CD4-positive, alpha-beta T cell (primary cell): ENCODE measurements at places on chromosomes 6 and 20.

DNA sequence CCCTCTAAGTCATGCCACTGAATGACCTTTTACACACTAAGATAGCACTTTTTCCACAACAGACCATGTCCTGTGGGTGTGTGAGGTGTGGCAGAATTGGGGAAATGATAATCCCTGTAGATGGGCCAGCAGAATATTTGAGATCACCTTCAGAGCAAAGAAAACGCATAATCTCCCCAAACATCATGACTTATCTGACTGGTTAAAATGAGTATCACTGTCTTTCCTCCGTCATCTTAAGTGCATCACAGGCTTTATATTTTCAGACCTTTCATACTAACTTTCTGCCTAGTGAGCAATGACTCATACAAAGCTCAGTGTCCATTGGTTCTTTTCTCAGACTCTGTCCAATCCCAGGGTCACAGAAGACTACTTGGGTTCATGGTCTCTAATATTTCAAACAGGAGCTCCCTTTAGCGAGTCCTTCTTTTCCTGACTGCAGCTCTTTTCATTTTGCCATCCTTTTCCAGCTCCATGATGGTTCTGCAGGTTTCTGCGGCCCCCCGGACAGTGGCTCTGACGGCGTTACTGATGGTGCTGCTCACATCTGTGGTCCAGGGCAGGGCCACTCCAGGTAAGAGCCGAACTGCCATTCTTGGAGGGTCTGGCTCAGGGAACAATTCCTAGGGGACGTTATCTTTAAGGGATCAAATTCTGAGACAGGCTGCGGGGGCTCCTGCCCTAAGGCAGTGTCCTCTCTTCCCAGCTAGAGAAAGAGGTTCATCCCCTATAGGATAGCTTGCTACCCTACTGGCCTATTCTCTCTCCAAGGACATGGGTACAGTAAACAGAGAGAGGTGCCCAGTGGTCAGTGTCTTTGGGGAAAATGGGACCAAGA lies at the start of gene HLA-DPB1:
Gene HLA-DPB1, plus strand, starts transcription at position 423 of the 838 bp plus-strand sequence. Its CDS starts 52 bp downstream, at position 475.
- DNase-seq, result no peak

- no peak for DNase-seq
These were observed 369.0 kb downstream of the DOK5 start for GRCh38 chr20:54844346-54844745.

DNA sequence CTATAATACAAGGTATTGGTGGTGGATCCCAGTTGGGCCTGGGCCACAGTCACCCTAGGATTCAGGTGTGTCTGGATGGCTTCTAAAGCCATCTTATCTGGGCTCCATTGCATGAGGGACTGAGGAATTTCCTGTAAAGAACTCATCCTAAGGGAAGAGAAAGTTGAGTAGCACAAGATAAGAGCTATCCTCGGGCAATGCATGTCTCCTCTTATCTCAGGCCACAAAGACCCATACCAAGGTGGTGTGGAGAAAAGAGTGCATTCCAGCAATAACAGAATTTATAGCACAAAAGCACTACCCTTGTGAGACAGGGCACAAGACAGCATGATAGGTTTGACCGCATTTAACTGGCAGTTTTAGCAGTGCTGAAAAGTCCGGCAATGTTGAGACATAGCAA lies 14.3 kb upstream of the MTRF1L start:
- DNase-seq, result no peak

- DNase-seq, result no peak
These were observed 90.5 kb upstream of the TBX18 start for GRCh38 chr6:84854811-84855400.

DNA sequence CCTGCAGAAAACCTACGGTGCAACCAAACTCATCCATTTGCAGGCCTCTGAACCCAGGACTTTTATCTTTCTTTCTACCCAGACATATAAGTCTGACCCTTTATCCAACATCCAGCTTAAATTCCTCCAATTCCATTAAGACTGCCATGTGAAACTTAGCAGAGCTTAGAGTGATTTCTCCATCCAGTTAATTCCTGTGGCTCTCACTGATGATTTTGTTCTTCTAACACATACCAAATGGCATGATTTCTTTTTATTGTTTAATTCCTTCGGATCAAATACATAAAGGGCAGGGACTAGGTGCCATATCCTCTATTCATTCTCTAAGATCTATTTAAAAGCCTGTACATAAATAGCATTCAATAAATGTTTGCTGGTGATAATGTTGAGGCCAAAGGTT lies 92.9 kb downstream of the TASP1 start:
- DNase-seq, result no peak

DNA sequence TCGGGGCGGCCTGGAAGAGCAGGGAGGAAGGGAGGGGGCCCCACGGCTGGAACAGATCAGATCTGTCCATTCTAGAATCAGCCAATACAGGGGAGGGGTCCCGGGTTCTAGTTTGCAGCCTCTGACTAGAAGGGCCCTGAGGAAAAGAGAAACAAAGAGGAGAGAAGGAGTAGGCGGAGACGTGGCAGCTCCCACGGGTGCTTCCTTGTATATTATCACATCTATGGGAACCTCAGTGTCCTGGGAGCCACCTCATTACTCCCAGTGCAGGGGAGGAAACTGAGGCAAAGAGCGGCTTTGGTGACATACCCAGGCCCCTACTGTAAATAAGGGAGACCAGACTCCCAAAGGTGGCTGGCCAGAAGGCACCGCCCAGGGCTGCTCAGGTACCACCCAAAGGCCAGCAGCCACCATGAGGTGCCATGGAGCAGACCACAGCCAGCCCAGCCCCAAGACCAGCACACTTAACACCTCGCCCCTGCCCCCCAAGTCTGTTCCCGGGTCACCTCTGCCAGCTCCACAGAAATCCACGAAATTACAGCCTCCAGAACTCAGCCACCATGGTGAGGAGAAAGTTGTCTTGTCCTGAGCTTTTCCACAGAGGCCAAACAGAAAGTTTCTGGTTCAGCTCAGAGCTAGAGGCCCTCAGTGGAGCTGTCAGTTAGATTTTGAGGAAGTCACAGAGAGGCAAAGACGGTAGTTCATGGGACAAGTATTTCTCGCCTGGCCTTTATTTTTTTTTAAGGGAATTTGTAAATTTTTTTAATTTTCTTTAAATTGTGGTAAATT lies 2.1 kb downstream of the ZC3H12D start:
- no peak for DNase-seq

GRCh38 chr20:47280228-47280627 lies 76.3 kb downstream of the ZMYND8 start:
- no peak for DNase-seq

- no peak for DNase-seq
These were observed 54.6 kb upstream of the UBR2 start for GRCh38 chr6:42509256-42509655.

DNA sequence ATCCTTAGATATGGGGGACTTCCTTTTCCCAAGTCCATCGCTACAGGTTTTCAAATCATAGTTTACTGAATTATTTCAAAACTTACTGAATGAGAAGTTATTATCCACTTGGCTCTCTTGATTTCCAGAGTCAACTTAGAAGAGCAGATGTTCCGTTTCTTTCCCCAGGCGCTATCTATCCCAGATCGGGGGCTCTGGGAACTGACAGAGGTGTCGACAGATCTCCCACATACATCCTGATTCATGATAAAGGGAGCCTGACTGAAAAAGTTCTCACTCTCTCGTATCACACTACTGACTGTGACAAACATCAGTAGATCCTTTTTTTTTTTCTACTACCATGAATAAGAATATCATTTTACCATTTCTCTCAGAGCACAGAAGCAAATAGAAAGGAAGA lies 654.8 kb downstream of the RNF144B start:
- DNase-seq, result no peak

DNA sequence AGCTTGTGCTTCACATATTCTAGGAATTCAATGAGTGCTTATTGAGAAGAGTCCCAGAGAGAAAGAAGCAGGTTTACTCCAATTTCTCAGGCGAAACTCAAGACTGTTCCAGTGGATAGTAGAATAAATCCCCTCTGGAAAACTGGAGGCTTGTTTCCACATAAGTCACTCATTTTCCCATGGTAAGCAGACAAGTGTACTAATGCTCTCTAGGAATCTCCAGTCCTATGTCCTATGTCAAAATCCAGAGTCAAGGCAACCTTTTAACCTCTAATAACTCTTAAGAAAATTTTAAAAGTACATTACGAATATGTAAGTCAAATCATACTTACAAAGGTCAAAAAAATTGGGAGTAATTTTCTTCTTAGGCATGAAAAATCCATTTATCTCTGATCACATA lies 35.2 kb downstream of the SMLR1 start:
- no peak for DNase-seq

GRCh38 chr6:25769983-25770382 lies 15.4 kb downstream of the SLC17A4 start:
- no peak for DNase-seq

DNA sequence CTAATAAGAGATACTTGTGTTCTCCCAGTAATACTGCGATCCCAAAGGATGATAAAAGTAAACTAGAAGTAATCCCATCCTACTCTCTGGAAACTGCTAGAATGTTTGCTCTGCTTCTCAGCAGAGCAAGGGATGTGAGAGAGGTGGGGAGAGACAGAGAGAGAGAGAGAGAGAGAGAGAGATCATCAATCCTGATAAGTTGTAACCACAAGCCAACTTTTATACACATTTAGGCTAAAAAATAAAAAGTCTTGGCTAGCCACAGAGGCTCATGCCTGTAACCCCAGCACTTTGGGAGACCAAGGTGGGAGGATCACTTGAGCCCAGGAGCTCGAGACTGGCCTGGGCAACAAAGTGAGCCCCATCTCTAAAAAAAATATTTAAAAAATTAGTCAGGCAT lies 16.0 kb upstream of the TRIM38 start:
- DNase-seq, result no peak

GRCh38 chr6:83303426-83303825 lies 110.3 kb downstream of the RWDD2A start:
- DNase-seq, result no peak

DNA sequence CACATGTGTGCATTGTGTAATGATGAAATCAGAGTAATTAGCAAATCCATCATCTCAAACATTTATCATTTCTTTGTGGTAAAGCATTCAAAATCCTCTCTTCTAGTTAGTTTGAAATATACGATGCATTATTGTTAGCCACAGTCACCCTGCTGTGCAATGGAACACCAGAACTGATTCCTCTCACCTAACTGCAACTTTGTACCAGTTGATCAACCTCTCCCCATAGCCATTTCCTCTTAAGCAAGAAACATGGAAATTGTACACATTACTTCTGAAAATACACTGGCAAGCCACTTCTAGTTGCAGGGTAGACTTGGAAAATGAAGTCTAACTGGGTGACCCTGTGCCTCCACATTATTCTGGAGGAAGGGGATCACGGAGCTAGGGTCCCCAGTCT lies 58.1 kb upstream of the ESR1 start:
- no peak for DNase-seq

GRCh38 chr6:145502416-145502815 lies 232.9 kb downstream of the EPM2A start:
- DNase-seq, result peak; percentile 1

DNA sequence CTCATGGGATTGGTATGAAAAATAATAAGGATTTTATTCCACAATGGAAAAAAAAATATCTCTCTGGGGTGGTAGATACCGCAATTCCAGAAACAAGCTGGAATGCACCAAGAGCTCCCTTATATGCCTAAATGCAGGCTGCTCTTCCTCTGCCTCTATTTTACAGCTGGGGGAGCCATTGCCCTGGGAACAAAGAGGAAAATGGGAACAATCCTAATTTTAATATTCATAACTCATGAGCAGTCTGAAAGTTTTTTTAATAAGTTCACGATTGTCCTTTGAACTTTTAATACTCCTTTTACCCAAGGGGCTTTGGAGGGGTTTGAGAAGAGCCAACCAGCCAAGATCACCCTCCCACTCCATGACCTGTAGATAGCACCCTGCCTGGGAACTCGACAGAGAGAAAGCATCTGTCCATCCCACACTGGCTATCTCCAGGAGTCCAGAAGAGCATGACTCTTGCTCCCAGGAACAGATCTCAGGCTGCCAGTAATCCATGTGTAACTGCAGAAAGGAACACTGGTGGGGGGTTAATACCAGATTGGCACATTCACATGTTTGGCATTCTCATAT lies 74.7 kb downstream of the CD83 start:
- DNase-seq, result no peak

- DNase-seq, result no peak
These were observed 343.8 kb downstream of the SYNE1 start for GRCh38 chr6:152293404-152293803.

DNA sequence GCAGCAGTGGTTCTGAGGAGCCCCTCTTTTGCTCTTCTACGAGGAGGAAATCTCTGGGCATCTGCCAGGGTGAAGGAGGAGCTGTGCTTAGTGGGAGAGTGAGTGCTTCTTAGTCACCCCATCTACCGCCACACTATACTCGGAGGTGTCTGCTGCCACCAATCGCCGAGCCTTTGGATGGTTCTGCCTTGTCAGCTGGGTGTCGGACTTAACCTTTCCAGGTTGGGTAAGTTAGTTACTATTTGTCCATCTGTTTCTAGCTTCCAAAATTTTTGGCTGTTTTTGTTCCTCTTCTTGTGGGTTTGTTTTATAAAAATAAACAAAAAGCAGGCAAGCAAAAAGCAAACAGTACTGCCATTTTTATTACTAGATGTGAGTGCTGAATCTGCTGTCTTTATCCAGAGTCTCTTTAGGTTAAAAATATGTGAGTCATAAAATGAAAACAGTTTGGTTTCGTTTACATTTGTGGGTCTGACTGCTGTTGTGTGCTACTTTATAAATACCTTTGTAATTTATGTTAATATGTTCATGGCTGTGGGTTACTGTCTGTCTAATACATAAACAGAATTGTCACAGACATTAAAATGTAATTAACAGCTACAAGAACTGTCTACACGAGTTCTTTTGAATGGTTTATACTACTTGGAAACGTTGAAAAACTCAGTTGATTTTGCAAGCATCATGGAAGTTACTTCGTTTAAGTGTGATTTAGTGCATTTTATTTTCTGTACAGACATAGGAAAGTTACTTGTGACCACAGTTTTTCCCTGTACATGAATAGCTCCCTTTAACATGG lies 89.2 kb downstream of the ARID1B start:
- no peak for DNase-seq

DNA sequence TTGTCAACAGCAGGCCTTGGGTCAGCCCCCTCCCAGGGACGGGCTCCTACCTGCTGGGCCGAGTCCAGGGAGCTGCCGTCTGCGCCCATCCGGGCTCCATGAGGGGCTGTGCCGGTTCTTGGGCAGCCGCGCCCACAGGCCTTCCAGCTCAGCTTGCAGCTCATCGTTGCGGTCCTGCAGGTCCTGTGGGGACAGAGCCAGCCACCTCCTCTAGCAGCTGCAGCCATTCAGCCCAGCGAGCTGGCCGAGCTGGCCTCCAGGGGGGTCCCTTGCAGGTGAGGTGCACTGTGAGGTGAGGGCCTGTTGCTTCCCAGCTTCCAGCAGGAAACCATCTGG lies 74.4 kb downstream of the GINS1 start:
- no peak for DNase-seq

DNA sequence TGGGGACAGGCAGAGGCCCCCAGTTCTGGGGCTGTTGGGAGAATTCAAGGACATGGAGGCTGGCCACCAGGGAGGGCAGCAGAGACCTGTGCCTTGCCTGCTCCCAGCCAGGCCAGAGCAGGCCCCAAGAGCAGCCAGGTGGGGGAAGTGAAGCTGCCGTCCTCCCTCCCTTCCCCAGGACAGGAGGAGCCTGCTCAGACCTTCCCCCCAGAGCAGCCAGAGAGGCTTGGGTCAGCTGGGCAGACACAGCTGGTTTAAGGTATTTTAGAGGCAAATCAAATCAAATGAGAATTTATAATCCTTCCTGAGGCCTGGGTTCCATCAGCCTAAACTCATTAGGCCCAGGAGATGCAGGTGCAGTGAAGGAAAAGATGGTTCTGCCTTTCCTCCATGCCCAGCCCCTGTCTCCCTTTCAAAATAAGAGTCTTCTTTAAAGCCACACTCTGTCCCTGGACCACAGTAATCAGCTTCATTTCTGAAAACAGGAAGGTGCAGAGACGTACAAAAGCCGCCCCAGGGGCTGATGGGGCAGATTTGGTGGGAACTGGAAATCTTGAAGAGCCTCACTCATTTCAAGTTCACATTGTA lies 21.7 kb downstream of the BMP7 start:
- DNase-seq, result no peak
